Activated naive CD8-positive, alpha-beta T cell treated with anti-CD3 and anti-CD28 coated beads, Interleukin-2, amount 50 U/mL, for 16 hours (primary cell): ENCODE measurements at places on chromosomes 4 and X.

DNA sequence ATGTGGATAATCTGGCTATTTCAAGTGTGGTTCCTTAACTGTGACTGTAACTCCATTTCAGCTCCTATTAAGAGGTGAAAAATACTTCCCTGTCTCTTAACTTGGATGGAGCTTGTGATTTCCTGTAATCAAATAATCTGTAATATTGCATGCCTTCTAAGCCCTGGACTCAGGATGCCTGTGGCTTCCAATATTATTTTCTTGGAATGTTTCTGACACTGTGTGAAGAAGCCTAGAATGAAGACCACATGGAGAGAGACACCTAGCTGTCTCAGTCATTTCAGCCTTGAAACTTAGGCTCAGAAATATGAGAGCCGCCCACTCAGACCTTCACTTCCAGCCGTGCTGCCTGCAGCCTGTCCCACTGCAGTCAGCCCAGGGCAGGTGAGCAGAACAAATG lies 544.3 kb downstream of the TRIML1 start:
- no peak for DNase-seq

DNA sequence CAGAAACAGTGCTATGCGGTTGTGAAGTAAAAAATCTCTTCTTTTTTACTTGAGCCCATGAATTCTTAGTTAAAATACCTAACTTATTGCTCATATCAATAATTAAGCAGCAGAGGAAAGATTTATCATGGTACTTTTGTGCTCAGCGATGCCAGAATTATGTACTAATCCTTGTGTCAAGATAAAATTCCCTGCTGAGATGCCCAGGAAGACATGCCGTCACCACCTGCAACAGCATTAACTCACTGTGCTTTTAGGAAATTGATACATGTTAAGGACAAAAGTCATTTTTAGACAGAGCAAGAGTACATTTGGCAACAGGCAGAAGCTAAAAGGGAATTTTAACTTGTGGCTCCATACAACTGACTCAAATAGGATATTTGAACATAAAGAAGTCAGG lies 138.9 kb downstream of the NPNT start:
- no peak for DNase-seq

DNA sequence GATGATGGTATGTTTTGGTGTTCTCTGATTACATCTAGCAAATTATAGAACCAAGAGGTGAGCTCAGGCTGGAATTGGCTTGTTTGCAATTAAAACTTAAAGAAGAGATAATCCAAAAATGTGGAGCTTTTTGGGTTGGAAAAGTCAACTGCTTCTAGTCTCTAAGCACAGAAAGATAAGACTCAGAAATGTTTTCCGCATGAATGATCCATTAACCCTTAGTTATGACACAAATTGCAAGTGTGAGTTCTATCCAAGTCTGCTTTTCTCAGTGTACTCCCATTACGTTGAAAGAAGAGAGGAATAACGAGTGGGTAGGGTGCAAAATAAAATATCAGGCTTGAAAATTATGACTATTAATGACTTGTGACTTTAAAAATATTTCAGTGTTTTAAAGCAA lies 38.5 kb downstream of the HPGD start:
- no peak for DNase-seq

- no peak for DNase-seq
Measured at GRCh38 chrX:152663086-152663485, 25.4 kb downstream of the GABRQ start.

DNA sequence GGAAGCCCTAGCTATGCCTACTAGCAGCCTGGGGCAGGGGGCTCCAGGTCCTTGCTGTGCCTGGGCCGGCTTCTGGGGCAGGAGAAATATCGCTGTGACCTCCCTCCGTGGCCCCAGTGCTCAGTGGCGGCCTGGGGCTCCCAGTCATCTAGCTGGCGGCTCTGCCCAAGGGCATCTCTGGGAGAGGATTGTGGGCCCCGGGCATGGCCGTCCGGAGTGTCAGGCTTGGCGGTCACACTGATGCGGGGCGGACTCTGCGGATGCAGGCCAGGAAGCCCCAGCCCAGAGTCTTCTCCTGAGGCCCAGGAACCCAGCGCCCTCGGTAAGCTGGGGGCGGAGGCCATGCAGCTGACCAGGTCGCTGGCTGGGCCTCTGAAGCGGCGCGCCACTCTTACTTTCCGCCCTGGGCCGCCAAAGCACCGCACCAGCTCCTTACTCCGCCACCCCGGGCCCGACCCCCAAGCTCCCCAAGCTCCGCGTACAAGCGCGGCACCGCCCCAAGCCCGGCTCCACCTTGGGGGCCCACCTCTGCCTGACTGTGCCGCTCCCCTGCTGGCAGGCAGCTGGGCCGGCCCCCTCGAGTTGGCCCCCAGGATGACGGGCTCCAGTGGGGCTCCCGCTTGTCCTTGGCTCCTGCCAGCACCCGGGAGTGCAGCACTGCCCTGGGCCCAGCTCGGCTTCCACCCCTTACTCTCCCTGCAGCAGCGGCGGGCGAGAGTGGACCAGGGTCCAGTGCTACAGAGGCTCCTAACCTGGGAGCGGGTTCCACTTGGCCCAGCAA lies 720.0 kb downstream of the PCDH18 start:
- no peak for DNase-seq

- no peak for DNase-seq
Measured at GRCh38 chr4:155597933-155598451, 68.7 kb upstream of the GUCY1A1 start.

GRCh38 chr4:69576251-69576877 lies 63.1 kb downstream of the UGT2A2 start:
- no peak for DNase-seq

- no peak for DNase-seq
Measured at GRCh38 chr4:22678940-22679854, 13.5 kb upstream of the GBA3 start.

GRCh38 chrX:79174949-79175644 lies 30.6 kb downstream of the GPR174 start:
- no peak for DNase-seq

DNA sequence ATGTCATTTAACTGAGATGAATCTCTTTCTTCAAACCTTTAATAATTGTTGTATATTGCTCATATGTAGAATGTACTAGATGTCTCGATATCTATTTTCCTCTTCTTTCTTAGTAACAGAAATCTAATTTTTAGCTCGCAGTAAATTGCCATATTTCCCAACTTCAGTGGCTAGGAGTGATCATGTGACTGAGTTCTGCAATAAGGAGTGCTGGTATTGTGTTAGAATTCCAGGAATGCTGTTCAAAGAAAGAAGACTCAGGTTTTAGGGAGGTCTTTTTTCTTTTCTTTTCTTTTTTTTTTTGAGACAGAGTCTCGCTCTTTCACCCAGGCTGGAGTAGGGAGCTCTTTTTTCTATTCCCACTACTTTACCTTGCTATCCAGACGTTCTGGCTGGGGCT lies 81.7 kb downstream of the SLC10A7 start:
- no peak for DNase-seq

- no peak for DNase-seq
Measured at GRCh38 chrX:154441984-154442707, 1.8 kb upstream of the FAM50A start.

- no peak for DNase-seq
Measured at GRCh38 chr4:15149234-15149838, 147.1 kb downstream of the CPEB2 start.

GRCh38 chrX:150465326-150465725 lies 102.2 kb downstream of the MAMLD1 start:
- DNase-seq: no peak

DNA sequence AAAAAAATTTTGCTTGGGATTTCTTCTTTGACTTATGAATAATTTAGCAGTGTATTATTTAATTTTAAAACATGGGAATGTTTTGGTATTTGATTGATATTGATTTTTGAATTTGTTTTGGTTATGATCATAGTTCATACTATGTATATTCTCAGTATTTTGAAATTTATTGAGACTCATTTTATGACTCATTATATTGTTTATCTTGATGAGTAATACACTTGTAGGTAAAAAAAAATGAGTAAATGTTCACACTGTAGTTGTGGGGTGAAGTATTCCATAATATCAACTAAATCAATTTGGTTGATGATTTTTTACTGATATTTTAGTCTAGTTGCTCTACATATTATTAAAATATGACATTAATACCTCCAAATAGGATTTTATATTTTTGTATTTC lies 1142.2 kb downstream of the ADGRL3 start:
- no peak for DNase-seq

GRCh38 chr4:1968686-1969295 lies 40.0 kb downstream of the NELFA start:
- no peak for DNase-seq

- no peak for DNase-seq
Measured at GRCh38 chrX:46715530-46715929, 43.4 kb downstream of the SLC9A7 start.

GRCh38 chr4:113641025-113641431 lies 120.5 kb downstream of the CAMK2D start:
- no peak for DNase-seq

DNA sequence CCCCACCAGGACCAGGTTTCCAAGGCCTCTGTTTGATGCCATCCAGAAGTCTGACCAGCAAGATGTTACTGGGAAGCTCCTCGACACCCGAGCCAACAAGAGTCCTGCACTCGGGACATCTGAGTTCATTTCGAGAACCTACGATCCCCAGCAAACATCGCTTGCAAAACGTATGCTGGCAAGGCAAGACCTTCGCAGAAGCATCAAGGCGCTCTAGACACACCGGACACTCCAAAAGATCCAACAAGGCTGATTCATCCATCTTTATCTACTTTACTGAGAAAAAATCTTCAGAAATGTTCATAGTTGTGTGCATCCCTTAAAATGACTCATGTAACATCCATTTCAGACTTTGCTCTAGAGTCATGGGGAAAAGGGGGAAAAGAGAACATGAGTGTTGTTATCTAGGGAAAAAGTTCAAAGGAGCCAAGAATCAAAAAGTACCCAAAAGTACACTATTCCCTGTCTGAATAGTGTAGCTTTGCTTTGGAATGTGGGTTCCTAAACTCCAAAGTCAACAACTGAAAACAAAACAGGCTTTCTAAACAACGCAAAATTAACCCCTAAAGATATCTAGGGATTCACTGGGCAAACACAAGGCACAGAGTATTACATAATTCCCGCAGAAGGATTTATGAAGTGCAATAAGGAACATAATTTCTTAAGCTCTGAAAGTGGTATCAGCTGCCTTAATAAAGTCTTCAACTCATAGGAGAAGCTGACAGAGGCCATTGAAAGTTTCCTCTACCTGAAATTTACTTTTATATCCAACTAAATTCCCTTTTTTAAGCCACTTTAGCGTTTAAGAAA lies 1.6 kb downstream of the SH3RF1 start:
- no peak for DNase-seq

DNA sequence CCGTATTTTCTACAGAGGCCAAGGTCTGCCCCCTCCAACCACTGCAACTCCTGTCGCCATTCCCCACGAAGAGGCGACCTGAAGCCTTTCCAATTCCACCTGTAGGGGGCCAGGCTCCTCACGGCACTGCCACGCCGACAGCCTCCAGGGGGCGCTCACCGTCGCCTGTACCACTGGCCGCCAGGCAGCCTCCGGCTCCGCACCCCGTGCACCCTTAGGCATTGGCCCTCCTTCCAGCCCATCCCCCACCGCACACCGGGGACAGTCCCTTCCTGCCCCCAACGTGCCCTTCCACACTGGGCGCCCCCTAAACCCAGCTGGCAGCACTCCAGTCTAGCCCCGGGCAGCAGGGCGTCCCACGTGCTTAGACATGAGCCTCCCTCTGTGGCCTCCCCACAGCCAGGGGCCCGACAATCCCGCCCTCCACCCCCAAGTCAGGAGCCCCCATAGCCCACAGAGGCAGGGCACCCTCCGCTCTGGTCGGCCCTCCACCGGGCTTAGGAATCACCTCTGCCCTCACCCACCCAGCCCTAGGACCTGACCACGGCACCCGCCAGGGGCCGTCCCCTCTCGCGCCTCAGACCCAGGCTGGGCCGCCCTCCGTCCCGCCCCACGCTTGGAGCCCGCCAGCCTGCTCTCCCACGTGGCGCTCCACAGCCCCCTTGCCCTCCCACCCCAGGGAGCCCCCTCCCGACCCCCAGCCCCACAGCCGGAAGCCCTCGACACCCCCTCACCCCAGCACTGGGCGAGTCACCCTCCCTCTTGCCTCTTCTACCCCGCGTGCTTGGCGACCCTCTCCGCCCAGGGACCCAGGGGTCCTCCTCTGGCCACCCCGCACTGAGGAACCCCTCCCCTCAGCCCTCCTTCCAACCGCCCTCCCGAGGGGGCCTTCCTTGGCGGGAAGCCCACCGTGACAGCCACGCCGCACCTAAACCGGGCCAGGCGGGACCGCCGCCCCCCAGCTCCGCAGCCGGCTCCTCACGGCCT lies 711 bp downstream of the PNMA6E start:
- DNase-seq: no peak

- DNase-seq: no peak
Measured at GRCh38 chr4:146638786-146639505, at the start of gene POU4F2. TSS of gene POU4F2 (plus strand) at chr4:146638893. CDS start at chr4:146639141, 248 bp downstream.

DNA sequence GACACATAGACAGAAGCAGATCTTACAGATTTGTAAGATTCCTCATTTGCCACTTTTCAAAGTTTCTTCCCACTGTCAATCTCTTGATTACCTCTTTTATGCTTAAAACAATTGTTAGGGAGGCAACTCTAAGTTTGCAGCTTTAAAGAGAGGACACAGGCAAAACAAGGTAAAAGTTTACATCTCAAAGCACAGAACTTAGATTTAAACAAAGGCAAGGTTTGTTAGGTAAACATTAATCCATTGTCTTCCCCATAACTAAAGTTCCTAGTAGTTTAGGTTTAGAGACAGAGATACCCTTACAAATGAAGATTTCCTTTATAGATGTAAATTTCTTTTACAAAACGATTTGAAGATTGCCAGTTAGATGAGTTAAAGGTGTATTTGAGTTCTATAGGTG lies 176.9 kb downstream of the AASDH start:
- DNase-seq: no peak

- no peak for DNase-seq
Measured at GRCh38 chr4:82811838-82812341, 13.3 kb upstream of the SCD5 start.

DNA sequence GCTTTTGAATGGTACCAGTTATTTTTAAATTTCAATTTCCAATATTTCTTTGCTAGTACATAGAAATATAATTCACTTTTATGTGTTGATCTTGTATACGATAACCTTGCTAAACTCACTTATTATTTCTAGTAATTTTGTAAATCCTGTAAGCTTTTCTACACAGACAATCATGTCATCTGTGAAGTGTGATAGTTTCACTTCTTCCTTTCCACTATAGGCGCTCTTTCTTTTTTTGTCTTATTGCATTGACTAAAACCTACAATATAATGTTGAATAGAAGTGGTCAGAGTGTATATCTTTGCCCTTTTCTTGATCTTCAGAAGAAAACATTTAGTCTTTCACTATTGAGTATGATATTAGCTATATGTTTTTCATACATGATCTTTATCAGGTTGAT lies 76.6 kb downstream of the ZNF182 start:
- DNase-seq: no peak

- DNase-seq: peak; percentile 2
Measured at GRCh38 chr4:154626793-154627484, 14.5 kb upstream of the FGG start.

DNA sequence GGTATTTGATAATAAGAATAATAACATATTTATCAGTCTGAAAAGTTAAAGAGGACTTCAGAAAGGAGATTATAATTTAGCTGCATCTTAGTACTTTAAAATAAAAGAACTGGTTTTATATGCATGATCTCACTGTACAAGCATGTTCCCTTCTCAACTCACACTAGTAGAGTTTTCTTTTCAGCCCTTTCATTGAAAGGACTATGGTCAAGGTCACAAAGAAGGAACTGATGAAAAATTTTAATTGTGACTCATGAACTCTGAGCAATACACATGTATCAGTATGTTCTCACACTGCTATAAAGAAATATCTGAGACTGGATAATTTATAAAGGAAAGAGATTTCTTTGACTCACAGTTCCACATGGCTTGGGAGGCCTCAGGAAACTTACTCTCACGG lies 73.7 kb upstream of the NDST4 start:
- no peak for DNase-seq
